ENCODE measurements at places on chromosomes 5 and 9. TPM values are rescaled to one million over a fixed set of nuclear protein-coding genes. Genes with fewer than 3 reads are reported as not detected.

PIP5KL1 gene
- 1.7 TPM for total RNA-seq

DDX4 gene
- total RNA-seq, result not detected

GRCh38 chr5:73856997-73857396 is 231.0 kb downstream of the ARHGEF28 start:
- DNase-seq, result no peak

- no peak for DNase-seq
Measured at GRCh38 chr9:107894572-107895261, 405.1 kb upstream of the KLF4 start.

GRCh38 chr5:32449262-32449661 is 4.7 kb upstream of the ZFR start:
- DNase-seq, result no peak

DNA sequence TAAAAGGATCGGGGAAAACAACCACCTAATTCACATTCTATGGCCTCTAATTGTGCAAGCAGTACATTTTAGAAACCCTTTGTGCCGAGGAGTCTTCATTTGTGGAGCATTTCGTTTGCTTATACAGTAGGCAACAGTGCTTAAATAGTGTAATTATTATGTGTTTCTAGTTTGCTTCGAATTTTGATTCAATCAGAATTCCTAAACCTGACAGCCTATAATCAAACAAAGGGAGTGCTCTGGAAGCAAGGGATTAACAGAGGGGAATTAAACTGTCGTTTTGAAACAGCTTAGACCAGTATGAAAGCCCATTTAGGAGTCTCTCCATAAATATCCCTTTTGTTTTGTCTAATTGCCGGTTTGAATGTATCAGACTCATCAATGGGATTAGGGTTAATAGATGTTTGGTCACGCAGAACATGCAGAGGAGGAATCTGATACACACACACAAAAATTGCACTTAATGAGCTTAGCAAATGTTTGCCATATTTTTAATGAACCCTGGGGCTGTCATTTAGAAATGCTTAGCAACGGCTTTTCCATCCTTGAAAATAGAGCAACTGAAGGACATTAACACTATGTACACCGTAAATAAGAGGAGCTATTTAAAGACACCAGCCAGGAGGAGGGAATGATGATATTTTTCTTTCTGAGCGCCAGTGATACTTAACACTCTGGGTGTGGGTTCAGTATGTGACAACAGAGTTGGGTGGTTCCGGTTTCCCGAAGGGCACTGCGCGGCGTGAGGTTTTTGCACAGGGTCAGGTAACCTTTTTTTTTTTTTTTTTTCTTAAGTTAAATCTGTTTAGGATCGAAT is 404.7 kb downstream of the TLE4 start:
- DNase-seq, result no peak

ISOC1 gene
- total RNA-seq, result 9.9 TPM

CENPP gene
- total RNA-seq, result 5.9 TPM

IRGM gene
- 0.24 TPM for total RNA-seq

GRCh38 chr9:90288275-90288639 is 354.4 kb downstream of the DIRAS2 start:
- no peak for DNase-seq

DNA sequence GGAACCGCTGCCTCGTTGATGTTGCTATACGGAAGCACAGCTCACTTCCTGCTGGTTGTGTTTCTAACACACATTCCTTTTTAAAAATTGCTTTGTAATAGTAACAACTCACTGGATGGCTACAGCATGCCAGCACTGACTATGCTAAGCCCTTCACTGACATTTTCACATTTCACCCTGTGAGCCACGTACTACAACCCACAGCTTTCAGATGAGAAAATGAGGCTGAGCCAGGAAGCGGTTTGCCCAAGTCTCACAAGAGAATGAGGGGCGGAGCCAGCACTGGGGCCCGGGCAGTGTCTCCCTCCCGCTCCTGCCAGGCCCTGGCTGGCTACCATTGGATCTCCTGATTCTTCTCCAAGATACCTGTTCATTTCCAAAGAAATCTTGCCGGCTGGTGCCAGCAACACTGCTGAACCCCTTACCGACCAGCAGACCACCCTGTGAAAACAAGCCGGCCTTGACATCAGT is 38.3 kb downstream of the FAM78A start:
- peak; percentile 58 for DNase-seq

- no peak for DNase-seq
Measured at GRCh38 chr5:5363045-5363444, 59.4 kb upstream of the ICE1 start.

DNA sequence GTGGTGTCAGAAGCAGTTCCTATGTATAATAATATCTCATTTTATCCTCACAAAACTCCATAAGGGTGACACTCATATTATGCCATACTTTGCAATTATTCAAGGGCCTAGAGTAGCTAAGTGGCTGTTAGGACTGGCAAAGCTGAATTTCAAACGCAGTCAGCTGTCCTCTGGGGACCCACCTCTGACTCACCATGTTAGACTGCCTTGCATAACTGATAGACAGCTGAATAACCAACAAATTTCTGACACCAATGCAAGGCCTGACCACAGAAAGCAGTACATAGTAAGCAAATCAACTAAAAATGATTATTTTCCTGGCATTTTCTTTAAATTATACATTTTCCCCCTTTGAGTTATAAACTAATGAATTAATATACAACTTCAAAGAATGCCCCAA is 251.6 kb upstream of the PTGER4 start:
- DNase-seq, result no peak
